ENCODE measurements at places on chromosomes 2 and 18.

- peak; percentile 46 for DNase-seq
Observed at GRCh38 chr18:31206787-31207381, 44.2 kb upstream of the DSC1 start.

- no peak for DNase-seq
Observed at GRCh38 chr18:23853448-23854195, 160.9 kb upstream of the TTC39C start.

GRCh38 chr2:219782737-219783348 is 155.4 kb downstream of the SLC4A3 start:
- no peak for DNase-seq

GRCh38 chr2:71961289-71962027 is 186.2 kb downstream of the CYP26B1 start:
- DNase-seq, result no peak

DNA sequence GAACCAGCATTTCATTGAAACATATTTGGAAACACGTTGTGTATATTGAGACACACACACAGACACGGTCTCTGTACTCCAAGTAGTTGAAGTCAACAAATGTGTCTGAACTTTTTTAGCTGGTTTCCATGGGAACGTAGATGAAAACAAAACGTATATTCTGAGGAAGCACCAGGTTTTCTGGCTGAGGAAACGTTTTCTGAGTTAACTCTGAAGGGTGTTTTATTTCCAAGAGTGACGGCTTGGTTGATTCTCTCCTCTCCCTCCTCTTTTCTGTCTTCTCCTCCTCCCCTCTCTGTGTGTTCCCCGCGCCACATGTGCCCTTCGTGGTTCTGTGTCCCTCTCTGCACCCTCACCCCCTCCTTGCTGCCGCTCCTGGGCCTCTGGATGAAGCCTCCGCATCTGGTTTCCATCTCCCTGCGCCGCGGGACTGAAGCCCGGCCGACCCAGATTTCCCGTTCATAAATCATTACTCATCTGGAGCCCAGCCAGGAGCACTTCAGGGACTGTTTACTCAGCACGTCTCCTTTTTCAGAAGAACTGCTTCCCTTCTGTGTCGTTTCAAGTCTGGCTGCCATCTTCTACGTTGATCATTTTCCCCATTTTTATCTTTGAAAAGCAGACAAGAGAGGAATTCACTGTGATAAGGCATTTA is 122.7 kb downstream of the COL6A3 start:
- peak; percentile 95 for DNase-seq

GRCh38 chr2:177758591-177759371 is 313.8 kb downstream of the PDE11A start:
- DNase-seq, result no peak

- DNase-seq, result peak; percentile 52
Observed at GRCh38 chr2:42810971-42811811, 18.8 kb upstream of the HAAO start.

DNA sequence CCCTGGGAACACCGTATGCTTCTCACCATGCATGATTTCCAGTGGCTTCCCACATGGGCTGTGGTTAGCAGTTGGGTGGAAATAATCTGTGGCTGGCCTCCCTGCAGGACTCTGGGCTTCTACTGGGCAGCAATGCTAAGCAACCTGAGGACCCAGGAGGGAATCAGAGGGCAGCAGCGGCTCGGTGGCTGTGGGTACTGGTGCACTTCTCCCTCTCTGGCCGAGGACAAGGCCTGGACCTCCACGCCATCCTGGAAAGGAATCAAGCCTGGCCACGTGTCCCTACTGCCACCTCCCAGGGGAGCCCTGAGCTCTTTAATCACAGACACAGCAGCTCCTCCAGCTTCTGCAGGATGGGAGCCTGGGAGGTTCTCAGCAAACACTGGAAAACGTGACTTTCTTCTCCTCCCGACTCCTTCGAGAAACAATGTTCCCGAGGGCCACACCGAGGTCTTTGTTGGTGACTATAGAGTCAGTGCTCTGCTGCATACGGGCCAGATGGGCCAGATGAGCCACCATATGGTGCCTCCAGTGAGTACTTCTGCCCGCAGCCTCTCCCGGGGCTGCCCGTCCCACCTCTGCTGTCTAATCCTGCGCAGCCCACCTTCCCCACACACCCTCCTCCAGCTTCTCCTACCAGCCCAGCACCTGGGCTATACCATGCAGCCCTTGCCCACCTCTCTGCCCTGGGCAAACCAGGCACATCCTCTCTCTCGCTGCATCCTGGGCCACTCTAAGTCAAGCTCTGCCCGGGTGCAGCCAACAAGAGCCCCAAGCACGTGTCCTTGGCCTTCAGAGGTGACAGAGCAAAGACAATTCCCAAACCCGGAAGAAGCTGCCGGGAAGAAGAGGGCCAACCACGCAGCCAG is 42.8 kb upstream of the OTOS start:
- no peak for DNase-seq
